ENCODE measurements at places on chromosomes 3 and 15.

DNA sequence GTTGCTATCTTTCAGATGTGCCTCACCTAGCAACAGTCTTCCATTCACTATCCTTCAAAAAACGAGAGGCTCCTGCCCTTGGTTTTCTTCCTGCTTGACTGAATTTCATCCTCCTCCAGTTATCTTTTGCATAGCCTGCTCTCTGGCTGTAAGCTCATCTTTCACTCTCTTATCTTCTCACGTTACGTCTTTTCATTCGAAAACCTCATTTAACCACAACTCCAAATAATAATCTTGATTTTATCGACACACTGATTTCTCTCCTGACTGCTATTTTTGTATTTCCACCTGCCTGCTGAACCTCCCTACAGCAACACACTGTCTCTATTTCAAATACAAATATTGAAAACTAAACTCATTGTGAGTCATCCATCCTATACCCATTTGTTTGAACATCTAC lies 230.7 kb upstream of the TMC3 start:
- no peaks in the 10 kb centered on the region for H3K27me3 ChIP-seq
- no peak for DNase-seq
- H3K27ac ChIP-seq, result no peak overlapping the region
- H3K4me3 ChIP-seq, result no peak overlapping the region
- no peaks in the 10 kb centered on the region for H3K4me1 ChIP-seq

DNA sequence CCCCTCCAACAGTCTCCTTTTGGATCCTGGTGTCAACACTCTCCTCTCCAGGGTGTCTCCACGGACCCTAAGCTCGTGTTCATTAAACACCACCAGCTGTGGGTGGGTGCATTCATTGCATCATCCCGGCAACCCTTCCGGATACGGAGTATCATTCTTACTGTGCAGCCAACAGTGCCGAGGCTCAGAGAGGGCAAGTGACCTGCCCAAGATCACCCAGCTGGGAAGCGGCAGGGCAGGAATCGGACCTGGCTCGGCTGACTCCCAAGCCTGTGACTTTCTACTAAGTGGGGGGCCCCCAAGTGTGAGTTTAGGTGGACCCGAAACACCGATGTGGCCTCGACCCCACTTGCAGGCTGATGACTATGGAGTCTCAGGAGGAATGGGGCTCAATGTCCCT lies 20.4 kb downstream of the H1-8 start:
- H3K4me3 ChIP-seq, result no peak overlapping the region
- peaks cover 96% of the 10 kb centered on the region for H3K4me1 ChIP-seq
- H3K27ac ChIP-seq, result peak overlapping the region; percentile 84

GRCh38 chr15:94532226-94532625 lies 300.9 kb downstream of the MCTP2 start:
- H3K4me1 ChIP-seq, result no peaks in the 10 kb centered on the region
- no peaks in the 10 kb centered on the region for H3K36me3 ChIP-seq
- H3K4me3 ChIP-seq, result no peak overlapping the region
- no peaks in the 10 kb centered on the region for H3K27me3 ChIP-seq
- H3K27ac ChIP-seq, result no peak overlapping the region

- peaks cover 32% of the 10 kb centered on the region for H3K4me1 ChIP-seq
- peaks cover 68% of the 10 kb centered on the region for H3K36me3 ChIP-seq
- DNase-seq, result no peak
- H3K27ac ChIP-seq, result no peak overlapping the region
These were observed 11.2 kb downstream of the PLXNB1 start for GRCh38 chr3:48418651-48419050.

DNA sequence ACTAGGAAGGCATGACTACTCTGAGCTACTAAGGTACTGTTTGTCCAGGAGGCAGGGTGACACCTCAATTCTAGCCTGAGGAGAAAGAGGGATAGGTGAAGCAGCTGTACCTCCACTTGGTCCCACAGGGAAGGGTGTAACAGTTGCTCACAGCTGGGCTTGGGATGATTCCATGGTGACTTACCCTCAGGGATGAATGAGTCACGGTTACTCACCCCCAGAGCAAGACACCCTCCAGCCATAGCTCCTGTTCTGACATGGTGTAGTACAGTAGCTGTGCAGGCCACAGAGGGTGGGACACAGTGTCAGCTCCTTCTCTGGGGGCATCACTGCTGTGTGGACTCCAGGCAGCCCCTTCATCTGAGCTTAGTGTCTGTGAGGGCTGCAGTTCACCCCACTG lies 868.6 kb upstream of the SEMA6D start:
- no peaks in the 10 kb centered on the region for H3K36me3 ChIP-seq
- H3K4me1 ChIP-seq, result no peaks in the 10 kb centered on the region
- no peak overlapping the region for H3K4me3 ChIP-seq
- DNase-seq, result no peak
- H3K27me3 ChIP-seq, result no peaks in the 10 kb centered on the region
- H3K27ac ChIP-seq, result no peak overlapping the region

DNA sequence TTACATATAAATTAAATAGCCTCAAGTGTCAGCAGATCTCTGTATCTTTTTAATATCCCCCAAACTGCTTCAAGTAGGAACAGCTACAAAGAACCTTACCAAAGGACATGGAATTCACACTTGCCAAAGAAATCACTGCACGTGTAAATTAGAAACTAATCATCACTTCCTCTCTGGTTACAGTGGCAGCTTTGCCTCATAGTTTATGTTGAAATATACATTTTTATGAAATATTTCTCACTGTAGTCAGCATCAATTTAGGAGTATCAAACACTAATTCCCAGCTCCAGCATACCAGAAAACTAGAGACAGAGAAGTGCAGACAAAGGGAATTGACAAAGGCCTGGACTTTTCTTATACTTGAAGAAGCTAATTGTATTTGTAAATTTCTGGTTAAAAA lies 260.9 kb downstream of the TIGIT start:
- H3K27ac ChIP-seq, result no peak overlapping the region
- DNase-seq, result no peak
- H3K4me1 ChIP-seq, result peaks cover 32% of the 10 kb centered on the region
- no peaks in the 10 kb centered on the region for H3K36me3 ChIP-seq
- no peak overlapping the region for H3K4me3 ChIP-seq

Measured in vagina (tissue), 2 donors.